Stimulated activated CD4-positive, alpha-beta T cell treated with anti-CD3 and anti-CD28 coated beads, Interleukin-1b, Interleukin-23, amount 100 ng/mL, for 24 hours (primary cell): ENCODE measurements at places on chromosomes 4 and X.

- DNase-seq, result no peak
Measured at GRCh38 chrX:48278958-48279357, 23.8 kb downstream of the SSX1 start.

GRCh38 chrX:108399418-108400165 is 38.6 kb downstream of the COL4A6 start:
- DNase-seq, result no peak

- no peak for DNase-seq
Measured at GRCh38 chr4:147325571-147325981, 155.3 kb upstream of the EDNRA start.

GRCh38 chr4:48939785-48940184 is 33.2 kb upstream of the OCIAD2 start:
- DNase-seq, result no peak

GRCh38 chr4:140162596-140162995 is 8.6 kb upstream of the MAML3 start:
- no peak for DNase-seq

DNA sequence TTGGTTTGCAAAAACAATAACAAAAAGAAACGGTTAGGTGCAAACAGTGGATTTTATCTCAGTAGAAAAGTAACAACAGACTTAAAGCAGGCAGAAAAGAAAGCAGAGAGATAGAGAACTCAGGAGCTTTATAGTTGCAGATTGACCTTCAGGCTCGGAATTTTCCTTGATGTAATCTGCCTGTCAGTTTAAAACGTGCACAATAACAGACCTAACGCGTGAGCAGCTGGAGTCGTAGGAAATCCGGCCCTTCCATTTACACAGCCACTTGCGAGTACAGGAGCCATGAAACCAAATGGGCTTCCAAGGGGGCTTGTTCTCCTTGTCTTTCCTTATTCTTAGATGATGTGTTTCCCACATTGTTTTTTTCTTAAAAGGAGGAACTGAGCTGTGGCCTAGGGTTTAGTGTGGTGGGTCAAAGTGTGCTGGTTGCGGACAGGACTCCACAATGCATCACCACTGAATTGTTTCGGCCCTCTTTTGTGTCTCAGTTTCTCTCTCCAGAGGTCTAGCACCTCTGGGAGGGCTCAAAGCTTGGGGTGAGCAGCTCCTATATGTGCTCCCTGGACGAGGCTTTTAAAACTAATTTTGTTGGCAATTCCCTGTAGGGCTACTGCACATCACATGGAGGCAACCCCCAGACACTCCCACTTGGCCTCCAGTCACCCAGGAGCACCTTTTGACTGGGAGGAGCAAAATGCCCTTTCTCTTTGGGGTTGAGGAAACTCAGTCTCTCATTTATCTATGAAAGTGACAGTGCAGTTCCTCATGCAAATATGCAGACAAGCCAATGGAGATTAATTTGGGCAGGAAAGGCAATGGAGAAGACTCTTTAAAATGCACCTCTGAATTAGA is 13.9 kb upstream of the MPP1 start:
- no peak for DNase-seq

- DNase-seq, result no peak
Measured at GRCh38 chr4:124703154-124703553, 9.4 kb downstream of the ANKRD50 start.

DNA sequence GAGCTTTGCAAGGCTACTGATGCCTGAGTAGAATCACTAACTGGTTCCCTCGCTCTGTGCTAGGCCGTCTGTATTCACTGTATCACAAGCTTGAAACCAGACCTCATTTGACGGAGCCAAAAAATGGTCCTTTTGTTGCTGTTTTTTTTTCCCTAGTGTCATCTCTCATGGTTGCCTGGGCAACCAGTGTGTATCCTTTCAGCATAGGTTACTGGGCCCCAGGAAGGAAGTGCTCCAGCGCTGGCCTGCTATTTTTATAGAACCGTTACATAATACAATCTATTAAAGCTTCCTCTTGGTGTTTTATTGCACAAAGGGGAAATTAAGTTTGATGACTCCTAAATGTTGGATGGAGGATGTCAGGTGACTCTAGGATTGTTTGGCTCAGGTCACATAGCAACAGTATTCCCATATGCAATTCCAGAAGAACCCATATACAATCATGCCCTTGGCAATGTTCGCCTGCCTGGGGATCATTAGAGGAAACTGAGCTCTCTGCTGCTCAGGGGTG is 220.4 kb downstream of the SPRY1 start:
- DNase-seq, result no peak

DNA sequence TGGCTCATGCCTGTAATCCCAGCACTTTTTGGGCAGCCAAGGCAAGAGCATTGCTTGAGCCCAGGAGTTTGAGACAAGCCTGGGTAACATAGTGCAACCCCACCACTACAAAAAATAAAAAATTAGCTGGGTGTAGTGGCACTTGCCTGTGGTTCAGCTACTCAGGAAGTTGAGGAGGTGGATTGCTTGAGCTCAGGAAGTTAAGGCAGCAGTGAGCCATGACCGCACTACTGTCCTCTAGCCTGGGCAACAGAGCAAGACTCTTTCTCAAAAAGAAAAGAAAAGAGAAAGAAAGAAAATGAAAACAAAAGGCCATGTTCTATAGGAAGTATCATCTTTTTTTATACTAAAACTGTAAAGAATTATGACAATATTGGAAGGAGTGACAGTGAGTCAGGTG is 38.5 kb downstream of the NEK1 start:
- DNase-seq, result no peak

DNA sequence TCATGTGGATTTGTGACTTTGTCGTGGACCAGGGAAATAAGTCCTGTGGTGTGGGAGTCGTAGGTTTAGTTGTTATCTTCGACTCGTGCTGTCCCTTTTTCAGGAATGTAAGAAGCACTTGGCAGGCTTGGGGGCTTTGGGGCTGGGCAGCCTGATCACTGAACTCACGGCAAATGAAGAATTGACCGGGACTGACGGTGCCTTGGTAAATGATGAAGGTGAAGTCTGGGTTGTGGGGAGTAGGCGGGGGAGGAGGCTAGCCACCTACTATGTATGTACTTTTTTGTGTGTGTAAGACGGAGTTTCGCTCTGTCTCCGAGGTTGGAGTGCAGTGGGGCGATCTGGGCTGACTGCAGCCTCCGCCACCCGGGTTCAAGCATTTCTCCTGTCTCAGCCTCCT is 1.2 kb downstream of the TAF1 start:
- DNase-seq, result no peak

DNA sequence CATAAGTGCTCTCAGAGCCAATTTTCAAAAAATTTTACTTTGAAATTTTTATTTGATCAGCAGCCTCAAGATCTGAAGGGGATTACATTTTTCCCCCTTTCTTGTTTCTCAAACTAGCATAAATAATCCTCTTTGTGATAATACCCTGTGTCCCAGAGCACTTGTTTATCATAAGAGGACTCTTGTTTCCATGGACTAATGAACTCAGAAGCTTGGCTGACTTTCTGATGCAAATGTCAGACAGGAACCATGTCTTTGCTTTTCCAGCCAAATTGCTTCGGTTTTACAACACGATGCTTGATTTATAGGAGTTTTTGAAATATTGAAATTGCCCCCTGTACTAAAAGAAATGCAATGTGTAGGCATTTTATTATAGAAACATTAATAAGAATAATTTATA is 859.3 kb upstream of the LCORL start:
- DNase-seq, result no peak

GRCh38 chr4:57342411-57342810 is 232.2 kb upstream of the IGFBP7 start:
- DNase-seq, result no peak

DNA sequence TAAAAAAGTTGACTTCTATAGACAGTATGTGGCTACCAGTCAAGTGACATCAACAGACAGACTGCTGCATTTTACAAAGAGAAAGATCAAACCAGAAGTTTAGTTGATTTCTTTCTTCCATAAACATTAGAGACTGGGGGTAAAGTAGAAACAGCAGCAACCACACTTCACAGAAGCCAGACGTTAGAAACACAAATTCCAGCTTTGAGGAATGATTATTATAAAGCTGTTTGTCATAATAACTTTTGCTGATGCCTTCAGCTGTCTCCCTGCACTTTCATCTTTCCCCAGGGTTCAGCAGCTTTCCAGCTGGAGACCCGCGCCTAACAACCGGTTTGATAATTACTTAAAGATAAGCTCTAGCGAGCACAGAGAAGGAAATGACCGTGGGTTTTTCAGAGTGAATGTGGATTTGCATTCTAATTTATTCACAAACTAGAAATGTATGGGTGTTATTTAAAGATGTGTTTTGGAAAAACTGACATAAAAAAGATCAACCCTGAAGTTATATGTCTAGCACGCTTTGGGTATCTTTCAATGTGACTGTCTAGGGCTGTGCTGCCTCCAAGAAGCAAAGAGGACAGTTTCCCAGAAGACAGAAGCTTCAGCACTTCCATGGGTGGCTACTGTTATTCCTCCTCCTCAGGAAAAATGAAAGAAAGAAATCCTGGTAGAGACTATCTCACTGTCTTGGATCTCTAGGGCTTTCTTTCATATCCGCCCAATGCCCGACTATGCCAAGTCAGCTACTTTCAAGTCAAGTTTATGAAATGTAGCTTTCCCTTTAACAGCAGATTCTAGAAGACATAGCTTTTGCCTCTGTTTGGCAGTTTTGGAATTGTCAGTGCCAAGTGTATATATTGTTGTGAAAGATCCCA is 15.0 kb upstream of the ENAM start:
- DNase-seq, result no peak

DNA sequence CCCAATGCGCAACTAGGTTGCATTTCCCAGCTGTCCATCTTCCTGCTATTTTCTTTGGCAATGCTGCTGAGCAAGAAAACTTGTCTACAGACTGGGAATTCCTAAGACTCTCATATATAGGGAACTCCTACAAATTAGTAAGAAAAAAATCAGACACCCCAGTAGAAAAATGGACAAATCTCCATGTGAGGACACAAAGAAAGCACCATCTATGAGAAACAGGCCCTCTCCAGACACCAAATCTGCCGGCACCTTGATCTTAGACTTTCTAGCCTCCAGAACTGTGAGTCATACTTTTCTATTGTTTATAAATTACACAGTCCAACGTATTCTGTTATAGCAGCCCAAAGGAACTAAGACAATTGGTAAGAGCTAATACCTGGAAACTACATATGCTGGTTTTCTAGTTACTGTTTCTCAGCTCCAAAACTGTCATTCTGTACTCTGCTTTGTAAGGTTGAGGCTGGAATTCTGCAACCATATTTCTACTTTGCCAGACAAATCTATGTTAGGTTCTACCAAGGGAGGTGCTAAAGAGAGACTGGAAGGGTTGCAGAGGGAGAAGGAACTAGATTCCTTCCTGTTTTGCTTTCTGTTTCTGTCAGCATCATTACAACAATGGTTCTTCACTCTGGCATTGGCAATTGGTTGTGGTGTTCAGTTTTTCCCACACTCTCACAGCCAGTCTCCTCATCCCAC is 35.7 kb upstream of the FAM241A start:
- no peak for DNase-seq

- no peak for DNase-seq
Measured at GRCh38 chr4:188012426-188012945, 16.9 kb downstream of the ZFP42 start.

DNA sequence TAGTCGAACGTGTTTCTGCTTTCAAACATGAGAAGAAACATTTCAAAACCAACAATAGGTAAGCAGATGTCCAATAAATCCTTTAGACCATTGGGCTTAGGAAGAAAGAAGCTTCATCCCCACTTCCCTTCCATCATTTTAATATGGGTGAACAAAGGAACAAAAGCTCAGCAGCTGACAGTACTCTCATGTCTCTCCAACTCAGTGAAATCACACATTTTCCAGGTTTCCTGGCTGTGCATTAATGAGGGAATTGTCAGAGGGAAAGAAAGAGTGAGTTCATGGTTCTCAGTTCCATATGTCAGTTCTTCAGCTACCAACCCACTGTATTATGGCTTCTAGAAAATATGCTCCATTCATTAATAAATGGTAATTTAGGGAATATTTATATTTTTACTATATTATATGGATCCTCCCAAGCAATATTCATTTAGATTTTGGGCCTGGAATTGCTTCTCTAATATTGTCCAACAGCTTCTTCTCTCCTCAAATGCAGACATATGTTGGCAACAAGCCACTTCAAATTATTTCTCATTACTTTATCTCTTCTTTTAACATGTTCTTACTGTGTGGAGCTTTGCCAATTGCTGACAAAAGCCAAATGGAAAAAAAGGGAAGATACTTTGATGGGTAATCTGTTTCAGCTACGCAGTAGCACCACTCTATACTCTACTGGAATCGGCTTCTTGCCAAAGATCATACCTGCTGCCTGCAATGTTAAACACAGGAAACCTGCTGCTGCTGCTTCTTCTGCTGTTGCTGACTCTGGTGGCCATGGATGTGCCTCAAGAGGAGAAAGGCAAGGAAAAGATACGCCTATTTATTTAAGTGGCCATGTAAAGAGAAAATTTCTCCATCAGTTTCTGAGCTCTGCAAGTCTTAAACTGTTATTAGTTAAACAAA is 1757.6 kb downstream of the ARAP2 start:
- DNase-seq, result no peak

GRCh38 chr4:113384600-113384999 is 335.1 kb downstream of the ANK2 start:
- DNase-seq, result no peak

DNA sequence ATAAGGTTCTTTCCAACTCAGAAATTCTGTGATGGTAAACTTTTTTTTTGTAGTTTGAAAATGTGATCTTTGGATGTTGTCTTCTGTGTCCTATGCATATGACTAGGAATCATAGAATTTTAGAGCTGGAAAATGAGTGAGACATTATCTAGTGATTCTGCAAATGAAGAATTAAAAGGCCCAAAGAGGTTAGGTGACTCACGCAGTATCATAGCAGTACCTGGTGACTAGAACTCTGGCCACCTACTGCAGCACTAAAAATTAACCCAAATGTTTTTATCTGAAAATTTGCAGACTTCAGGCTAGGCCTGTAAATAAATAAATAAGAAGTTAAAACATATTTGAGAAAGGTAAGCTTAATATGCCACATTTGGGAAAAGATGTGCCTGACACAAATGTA is 52.8 kb downstream of the NFKB1 start:
- DNase-seq, result no peak

GRCh38 chr4:147037069-147037468 is 91.4 kb upstream of the TTC29 start:
- DNase-seq, result no peak

- DNase-seq, result no peak
Measured at GRCh38 chrX:47146121-47146935, 1.3 kb downstream of the RBM10 start.

DNA sequence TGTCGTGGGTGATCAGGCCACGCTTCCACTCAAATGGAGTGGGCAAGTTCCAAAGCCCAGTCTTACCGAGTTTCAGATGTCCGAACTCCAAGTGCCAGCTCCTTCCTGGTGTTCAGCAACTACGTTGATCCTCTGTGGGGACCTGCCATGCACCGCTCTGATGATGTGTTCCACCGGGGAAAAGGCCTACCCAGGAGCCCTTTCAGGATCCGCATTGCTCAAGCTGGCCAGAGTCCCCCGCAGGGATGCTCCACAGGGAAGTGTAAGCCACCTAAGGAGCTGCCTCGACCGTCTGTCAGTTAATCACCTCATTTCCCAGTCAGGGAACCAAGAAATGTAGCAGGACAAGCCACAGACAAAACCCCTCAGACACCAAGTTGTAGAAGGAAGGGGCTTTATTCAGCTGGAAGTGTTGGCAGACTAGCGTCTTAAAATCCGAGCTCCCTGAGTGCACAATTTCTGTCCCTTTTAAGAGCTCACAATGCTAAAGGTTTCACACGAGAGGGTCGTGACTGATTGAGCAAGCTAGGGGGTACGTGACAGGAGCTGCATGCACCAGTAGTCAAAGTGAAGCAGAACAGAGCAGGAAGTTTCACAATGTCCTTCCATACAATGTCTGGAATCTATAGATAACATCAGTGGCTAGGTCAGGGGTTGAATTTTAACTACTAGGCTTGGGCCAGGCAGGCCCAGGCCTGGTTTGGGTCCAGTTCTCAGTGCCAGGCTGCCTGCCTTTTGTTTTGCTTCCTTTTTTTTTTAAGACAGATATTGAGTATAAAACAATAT is 126.2 kb upstream of the ZDHHC15 start:
- no peak for DNase-seq
